Panc1 (cell line): ENCODE measurements at places on chromosomes 5 and 9. TPM values are rescaled to one million over a fixed set of nuclear protein-coding genes. Genes with fewer than 3 reads are reported as not detected.

DNA sequence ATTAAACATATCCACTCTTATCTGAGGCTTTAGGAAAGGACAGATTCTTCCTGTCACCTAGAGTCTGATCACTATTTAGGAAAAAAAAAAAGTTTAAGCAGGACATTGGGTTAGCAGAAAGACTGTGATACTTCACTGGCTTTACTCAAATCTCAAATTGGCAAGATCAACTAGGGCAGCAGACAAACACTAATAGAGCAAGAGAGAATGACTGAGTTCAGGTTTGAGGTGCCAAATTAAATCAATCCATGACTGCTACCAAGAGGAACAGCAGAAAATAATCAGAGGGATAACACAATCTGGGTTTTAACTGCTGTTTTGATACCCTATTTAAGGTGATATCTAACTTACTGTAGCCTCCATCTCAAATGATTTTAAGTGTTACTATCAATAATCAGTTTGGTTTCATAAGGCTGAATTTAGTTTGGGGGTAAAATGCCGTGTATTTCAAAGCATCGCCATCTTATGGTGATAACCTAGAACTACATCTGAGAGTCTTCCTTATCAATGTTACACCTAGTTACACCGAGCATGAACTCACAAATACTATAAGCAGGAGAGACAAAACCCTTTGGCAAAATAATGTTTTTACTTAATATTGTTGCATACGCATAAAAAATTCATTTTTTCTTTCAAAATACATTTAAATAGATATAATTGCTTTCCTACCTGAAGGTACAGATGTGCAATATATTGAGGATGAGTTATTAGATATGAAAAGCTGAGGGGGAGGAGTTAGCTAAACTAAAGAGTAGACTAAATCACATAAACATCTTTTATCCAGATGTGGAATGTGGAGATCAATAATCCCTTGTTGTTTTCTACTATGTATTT is 286.4 kb upstream of the CDH12 start:
- DNase-seq = no peak

DNA sequence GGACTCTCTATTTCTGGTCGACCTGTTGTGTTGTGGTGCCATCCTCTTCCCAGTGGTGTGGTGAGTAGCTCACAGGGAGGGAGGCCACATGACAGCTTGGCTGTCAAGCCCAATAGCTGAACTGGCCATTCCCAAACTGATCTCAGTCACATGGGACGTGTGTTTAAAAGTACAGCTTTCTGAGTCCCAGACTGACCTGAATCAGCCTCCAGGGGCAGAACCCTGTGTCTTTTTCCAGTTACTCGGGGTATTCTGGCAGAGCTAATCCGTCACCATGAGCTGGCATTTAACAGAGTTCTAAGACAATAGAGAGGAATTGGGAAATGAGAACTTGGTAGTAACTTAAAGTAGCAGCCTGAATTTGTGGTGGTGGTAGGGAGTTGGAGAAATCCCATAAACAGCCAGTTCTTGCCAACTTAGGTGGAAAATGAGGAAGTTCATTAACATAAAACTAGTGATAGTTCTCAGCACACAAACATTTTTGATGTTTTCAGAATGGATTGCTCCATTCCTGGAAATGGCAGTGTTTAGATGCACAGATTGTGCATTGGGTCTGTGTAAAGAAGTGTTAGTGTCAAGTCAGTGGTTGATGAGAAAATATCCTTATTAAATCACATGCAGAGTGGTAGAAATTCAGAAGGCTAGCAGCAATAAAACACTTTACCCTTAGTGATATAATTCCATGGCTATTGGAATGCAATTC is 50.9 kb downstream of the GPR107 start:
- DNase-seq = no peak

DNA sequence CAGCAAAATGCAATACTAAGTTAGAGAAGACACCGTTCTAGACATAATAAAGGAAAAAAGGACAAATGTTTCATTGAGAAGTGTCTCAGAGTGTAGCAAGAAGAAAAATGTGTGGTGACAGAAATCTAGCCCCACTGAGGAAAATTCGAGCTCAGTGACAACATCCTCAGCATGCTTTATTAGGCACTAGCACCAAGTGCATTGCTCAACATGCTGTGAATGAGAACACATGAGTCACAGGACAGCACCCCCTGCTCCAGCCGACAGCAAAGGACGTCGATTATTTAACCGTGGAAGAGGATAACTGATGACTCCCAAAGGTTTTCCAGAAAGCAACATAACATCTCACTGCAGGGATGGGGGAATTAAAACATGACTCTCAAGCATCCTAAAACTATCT is 182.7 kb downstream of the GNAQ start:
- DNase-seq = no peak

DNA sequence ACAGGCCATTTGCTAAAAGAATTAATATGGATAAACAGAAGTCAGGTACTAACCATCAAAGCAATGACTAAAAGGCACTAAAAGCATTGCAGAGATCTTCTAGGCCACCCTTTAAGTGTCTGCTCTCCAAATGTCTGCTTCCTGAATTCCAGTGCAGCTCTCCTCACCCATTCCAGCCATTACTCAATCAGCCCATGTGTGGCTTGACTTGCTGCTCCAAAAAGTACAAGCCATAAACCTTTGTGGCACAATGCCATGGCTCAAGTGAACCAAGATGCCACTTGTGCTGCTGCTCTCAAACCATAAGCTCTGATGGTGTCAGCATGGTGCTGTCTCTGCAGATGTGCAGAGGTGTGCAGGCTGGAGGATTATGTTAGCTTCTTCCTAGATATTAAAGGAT is 290.2 kb upstream of the POU5F2 start:
- DNase-seq = no peak

- no peak for DNase-seq
These were observed 140.6 kb downstream of the ERCC6L2 start for GRCh38 chr9:96015876-96016686.

- DNase-seq = no peak
These were observed 60.3 kb downstream of the DAPK1 start for GRCh38 chr9:87557996-87558395.

GRCh38 chr9:35431467-35431866 is 58.4 kb upstream of the RUSC2 start:
- DNase-seq = no peak

DNA sequence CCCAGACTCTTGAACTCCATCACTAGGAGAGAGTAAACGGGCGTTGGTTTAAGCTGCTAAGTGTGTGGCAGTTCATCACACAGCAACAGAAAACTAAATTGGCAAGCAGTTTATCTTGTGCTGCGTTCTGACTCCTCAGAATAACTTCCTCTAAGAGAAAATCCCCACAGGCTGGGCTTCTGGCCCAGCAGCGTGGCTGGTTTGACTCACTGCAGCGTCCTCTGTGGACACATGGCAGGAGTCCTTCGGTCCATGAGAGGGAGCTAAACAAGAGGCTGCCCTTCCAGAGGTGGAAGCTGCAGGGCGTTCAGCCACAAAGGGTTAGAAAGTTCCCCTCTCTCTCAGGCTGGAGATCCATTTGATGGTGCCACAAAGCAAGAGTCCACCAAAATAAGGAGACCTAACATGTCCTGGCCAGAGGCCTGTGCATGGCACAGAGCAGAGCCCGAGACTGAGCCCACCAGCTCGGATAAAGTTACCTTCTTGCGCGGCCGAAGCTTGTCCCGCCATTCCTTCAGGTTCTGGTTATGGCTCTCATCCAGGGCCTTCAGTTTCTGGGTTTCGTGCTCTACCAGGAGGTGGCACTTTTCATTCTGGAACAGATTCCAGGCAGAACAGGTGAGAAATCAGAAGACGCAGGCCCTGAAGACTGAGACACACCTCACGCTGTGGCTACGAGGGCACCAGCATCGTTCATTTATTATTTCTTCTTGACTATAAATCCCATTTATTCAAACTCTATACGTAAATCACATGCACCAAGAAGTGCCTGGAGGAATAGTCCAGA is 46.2 kb upstream of the FBXW11 start:
- no peak for DNase-seq

GRCh38 chr9:13915591-13916301 is 398.2 kb downstream of the NFIB start:
- no peak for DNase-seq

GRCh38 chr5:76404223-76405211 is 1.4 kb downstream of the IQGAP2 start:
- no peak for DNase-seq

DNA sequence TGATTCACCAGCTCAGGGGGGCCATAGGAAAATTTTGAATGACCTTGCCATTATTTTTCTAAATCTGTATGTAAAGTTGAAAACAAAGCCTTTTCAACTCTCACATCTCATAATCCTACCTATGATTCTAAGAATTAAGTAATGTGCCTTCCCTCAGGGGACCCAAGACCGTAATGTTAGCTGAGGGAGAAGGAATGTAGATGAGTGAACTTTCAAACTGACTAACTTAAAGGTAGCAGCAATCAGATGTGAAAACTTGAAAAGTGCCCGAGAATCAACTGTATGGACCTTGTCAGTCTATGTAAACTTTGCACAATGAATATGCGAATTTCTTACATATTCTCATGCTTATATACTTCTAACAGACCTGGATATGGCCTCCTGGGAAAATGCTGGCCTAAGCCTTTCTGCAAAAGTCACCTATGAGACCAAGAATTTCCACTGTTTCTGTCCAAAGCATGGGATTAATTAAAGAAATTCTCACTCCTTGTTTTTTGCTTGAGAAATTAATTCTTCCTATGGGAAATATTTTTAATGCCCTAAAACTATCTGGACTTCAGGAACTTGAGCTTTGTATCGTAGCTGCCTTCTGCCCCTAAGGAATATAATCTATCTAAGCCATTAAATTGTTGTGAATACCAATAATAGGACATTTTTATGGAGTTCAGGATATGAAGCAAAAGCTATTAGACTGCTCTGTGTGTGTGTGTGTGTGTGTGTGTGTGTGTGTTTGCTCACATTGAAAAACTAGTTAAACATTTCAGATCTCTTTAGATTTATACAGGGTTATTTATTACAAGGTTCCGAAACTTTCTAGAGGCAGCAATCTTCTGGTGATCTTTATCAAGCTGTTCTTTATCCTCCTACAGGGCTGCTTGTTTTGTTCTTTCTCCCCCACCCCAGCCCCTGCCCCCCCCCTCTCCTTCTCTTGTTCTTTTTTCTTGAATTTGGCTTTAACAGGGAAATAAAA is 169.1 kb upstream of the CLINT1 start:
- no peak for DNase-seq

GRCh38 chr5:68562308-68562707 is 346.8 kb downstream of the PIK3R1 start:
- DNase-seq = no peak

DNA sequence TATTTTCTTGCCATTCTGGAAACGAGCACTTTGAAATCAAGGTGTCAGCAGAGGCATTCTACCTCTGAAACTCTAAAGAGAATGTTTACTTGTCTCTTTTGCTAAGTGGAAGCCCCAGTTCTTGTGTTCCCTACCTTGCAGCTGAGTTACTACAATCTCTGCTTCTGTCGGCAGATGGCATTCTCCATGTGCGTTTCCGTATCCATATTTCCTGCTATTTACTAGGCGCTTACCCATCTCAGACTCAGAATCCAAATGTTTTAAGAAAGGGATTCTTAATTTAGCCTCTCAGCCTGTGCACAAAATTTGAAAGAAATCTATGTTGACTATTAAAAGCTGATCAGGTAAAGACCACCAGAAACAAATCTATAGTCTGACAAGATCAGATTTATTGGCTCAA is 221.3 kb upstream of the FTMT start:
- no peak for DNase-seq

DNA sequence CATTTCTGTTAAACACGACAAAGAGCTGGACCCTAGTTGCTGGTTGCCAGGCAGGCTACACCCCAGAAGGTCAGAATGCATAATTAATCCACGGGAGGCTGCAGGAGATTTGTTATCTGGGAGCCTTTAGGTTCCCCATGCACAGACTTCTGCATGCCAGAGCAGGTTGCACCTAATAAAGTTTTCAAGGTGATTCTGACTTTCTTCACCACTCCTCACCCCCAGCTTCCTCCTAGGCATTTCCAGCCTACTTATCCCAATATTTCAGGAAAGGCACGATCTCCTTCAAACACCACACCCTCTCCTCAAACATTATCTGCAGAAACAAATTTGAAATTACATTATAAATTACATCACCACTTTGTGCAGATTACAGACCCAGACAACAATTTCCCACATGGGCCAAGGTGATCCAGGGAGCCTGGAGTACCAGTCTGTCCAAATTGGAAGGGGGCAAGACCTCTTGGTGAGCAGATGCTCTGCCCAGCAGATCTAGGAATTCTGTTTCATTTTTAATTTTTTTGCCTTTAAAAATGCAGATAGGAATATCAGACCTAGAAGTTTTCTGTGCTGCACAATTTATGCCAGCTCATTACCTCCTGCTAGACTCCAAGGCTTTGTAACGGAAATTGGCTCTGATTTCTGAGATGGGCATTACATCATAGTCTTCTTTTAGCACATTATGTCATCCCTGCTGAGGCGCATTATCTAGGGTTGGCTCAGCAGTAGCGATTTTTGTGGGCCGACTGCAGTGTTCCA is 363.4 kb upstream of the SLC30A5 start:
- DNase-seq = peak; percentile 22

GRCh38 chr9:14911046-14911445 is 818 bp upstream of the FREM1 start:
- DNase-seq = no peak

DNA sequence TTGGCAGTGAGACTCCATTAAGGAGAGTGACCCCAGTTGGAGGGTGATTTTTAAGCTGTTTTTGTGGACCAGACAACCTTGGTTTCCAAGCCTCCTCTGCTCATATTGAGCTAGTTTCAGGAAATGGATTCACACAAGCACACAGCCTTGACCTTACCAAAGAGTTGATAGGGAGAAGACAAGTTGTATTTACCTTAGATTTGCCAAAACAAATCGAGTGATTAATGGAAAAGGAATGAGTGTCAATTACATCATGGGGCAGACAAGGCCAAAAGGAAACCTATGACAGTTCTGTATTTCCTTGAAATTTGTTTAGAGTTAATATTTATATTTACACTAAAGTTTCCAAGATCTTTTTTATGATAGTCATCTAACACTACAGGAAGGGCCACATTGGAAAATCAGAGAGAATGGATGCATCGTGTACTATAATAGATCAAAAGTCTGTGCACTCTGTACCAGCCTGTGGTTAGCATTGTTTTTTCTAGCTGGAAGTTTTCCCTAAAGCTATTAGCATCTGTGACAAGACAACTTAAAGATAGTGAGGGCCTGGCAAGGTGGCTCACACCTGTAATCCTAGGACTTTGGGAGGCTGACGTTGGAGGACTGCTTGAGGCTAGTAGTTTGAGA is 86.0 kb upstream of the FER start:
- DNase-seq = no peak

GRCh38 chr5:169945831-169946261 is 34.4 kb downstream of the INSYN2B start:
- no peak for DNase-seq

The PCDHA1 gene
- not detected for total RNA-seq

The ACOT12 gene
- total RNA-seq = 0.74 TPM

The ACER2 gene
- 1.3 TPM for total RNA-seq

The CNTLN gene
- not detected for total RNA-seq
